ENCODE measurements at places on chromosomes 2 and 18.

GRCh38 chr2:71452565-71452964 lies 796 bp upstream of the DYSF start:
- H3K27me3 ChIP-seq, result peaks cover 49% of the 10 kb centered on the region
- no peak overlapping the region for H3K4me3 ChIP-seq
- H3K4me1 ChIP-seq, result peaks cover 10% of the 10 kb centered on the region
- DNase-seq, result no peak

- H3K27ac ChIP-seq, result peak overlapping the region; percentile 74
- peaks cover 53% of the 10 kb centered on the region for H3K4me1 ChIP-seq
- no peak overlapping the region for H3K4me3 ChIP-seq
- H3K36me3 ChIP-seq, result no peaks in the 10 kb centered on the region
- no peak for DNase-seq
These were observed 31.3 kb downstream of the CIB4 start for GRCh38 chr2:26609839-26610277.

GRCh38 chr2:80048296-80048695 lies 256.3 kb downstream of the LRRTM1 start:
- H3K27ac ChIP-seq, result no peak overlapping the region
- no peaks in the 10 kb centered on the region for H3K36me3 ChIP-seq
- H3K4me3 ChIP-seq, result no peak overlapping the region
- peaks cover 3% of the 10 kb centered on the region for H3K27me3 ChIP-seq

DNA sequence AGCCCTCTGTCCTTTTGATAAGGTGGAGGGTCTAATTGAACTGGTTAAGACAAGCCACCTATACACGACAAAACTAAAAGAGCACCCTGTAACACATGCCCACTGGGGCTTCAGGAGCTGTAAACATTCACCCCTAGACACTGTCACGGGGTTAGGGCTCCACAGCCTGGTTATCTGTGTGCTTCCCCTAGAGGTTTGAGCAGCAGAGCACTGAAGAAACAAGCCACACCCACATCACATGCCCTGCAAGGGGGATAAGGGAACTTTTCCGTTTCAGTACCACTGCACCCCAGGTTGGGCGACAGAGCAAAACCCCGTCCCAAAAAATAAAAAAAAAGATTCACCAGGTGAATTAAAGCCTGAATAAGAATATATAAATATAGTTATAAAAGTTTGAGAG lies 913.7 kb upstream of the ACVR2A start:
- H3K4me1 ChIP-seq, result no peaks in the 10 kb centered on the region
- no peaks in the 10 kb centered on the region for H3K27me3 ChIP-seq
- DNase-seq, result no peak
- H3K4me3 ChIP-seq, result no peak overlapping the region
- no peak overlapping the region for H3K27ac ChIP-seq

DNA sequence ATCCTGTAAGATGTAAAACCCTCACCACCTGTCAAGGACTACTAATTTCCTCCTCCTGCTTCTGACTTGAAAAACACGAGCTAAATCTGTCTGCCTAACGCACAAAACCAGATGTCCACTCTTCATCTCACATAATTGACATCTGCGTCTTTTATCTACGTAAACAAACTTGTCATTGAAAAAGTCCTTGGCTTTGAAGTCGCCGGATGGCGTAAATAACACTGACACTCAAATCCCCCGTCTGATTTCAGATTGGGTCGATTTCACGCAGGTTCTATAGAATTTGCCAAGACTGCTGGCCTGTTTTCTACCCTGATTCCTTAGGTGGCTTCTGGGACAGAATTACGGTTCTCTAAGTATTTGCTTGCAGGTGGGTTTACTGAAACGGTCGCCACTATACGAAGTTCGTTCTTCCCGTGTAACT lies 539 bp upstream of the MOB4 start:
- peak overlapping the region; percentile 99 for H3K27ac ChIP-seq
- H3K4me3 ChIP-seq, result peak overlapping the region; percentile 88
- H3K4me1 ChIP-seq, result peaks cover 15% of the 10 kb centered on the region
- peaks cover 14% of the 10 kb centered on the region for H3K36me3 ChIP-seq
- DNase-seq, result no peak

All from progenitor cell of endocrine pancreas (in vitro differentiated cells).